ENCODE measurements at places on chromosomes 4 and X.
A peak's percentile ranks its signal among the peaks of the same experiment; 100 is the strongest.

DNA sequence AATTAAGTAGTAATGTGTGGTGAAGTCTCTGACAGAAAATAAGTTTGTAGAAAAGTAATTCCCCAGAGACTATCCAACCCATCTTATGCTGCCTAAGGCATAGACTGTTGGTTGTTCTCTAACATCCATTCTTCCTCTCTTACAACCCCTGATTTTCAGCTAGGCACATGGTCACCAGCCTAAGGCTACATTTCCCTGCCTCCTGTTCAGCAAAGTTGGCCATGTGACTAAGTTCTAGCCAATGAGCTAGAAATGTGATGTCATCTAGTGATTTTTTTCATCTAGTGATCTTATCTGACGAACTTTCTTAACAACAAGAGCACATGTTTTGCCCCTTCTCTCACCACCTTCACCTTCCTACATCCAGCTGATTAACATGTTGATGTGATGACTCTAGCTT lies 102.3 kb upstream of the S100G start:
- no peak for DNase-seq

GRCh38 chr4:54954656-54955388 lies 170.6 kb downstream of the KDR start:
- DNase-seq: no peak

DNA sequence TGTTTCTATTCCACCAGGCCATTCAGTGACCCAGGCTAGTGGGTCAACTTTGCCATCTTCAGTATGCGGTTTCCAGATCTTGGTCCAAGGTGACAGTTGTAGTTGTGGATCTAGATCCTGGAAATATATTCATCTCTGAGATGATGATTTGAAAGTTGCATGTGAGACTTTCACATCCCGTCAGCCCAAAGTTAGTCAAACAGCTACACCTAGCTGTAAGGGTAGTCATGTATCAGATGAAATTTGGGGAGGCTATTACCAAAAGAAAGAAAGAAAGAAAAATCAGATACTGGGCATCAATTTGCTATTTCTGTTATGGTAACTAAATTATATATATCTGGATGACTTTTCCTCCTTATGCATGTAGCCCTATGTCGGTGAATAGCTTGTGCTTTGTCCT lies 259.4 kb upstream of the ARX start:
- no peak for DNase-seq

DNA sequence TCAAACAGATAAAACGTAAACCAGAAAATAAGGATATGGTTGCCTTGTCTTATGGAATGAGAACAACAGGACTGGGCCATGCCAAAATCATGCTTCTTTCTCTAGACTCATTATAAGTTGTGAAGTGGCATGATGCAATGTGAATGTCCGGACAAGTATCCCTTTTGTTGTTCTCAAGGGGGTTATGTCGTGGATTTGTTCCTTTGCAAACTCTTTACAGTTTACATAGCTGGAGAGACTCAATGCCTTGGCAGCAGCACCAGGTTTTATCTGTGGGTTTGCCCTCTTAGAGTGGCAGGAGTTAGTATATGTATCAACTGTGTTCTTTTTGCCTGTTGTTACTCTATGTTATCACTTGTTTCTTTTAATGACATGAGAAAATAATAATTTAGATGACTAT lies 41.4 kb downstream of the SPRY1 start:
- DNase-seq: no peak

GRCh38 chrX:129360175-129360574 lies 163.1 kb downstream of the SMARCA1 start:
- DNase-seq: peak; percentile 42

DNA sequence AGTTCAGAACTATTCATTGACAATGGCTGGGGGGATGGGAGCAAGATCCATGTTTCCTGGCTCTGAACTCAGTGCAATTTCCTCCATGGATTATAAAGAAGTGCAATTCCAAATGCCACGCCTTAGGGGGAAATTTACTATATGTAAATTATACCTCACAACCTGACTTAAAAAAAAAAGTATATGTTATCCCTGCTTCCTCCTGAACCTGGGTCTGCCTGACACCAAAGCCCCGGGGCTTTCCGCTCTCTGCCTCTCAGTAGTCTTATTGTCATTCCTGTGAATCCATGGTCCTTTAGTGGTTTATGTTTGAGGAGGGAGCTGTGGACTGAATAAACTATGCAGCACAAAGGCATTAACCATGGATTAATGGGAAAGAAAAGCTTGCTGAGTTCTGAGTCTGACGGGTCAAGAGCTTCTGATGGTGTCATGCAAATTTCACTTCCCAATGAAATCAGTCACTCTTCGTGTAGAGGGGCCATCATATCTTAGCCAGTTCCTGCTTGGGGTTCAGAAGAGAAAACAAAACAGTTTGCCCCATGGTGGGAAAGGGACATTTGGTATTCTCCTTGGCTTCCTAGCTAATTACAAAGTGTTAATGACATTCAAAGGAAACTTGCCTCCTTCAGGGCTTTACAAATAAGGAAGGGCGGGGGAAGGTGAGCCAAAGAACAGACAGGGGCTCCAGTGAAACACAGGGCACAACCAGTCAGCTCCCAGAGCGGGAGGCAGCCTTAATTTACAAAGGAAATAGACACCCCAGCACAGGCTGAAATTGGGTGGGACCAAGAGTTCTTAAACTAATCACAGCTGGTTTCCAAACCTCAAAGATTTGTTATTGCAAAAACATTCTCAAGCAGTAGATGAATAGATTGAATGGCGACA lies 14.3 kb downstream of the FAM9C start:
- no peak for DNase-seq

GRCh38 chrX:110145854-110146253 lies 142.9 kb downstream of the TMEM164 start:
- peak; percentile 6 for DNase-seq

DNA sequence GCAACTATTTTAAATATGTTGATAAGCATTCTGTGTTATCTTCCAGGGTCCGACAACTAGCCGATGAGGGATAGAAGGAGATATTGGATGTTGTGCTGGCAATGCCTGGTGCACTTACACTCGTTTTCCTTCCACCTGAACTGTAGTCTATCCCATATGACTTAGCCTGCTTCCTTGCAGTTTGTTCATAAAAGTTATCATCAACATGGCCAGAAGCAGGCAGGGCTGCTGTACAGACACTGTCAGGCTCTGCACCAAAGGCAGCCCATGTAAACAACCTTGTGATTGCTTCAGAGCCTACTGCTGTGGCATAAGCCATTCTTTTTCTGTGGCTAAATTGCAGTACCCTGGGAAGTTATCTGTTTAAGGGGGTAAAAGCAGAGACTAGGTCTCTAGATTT lies 1.6 kb downstream of the MAPK10 start:
- no peak for DNase-seq

- peak; percentile 81 for DNase-seq
These were observed at the start of gene GPAT3 for GRCh38 chr4:83535520-83536361. TSS of gene GPAT3 (plus strand) at chr4:83536108. CDS start at chr4:83536623, 515 bp downstream.

- DNase-seq: no peak
These were observed 119.2 kb upstream of the STIM2 start for GRCh38 chr4:26741491-26741871.

GRCh38 chrX:109660435-109661143 lies 35.6 kb upstream of the KCNE5 start:
- DNase-seq: no peak

- no peak for DNase-seq
These were observed 206.9 kb downstream of the GLUD2 start for GRCh38 chrX:121254336-121254735.

- no peak for DNase-seq
These were observed 30.6 kb downstream of the SUPT20HL2 start for GRCh38 chrX:24283127-24283794.

- DNase-seq: no peak
These were observed 50.9 kb downstream of the BEND4 start for GRCh38 chr4:42101446-42101975.

- peak; percentile 6 for DNase-seq
These were observed 65.0 kb downstream of the SCD5 start for GRCh38 chr4:82733636-82734035.

DNA sequence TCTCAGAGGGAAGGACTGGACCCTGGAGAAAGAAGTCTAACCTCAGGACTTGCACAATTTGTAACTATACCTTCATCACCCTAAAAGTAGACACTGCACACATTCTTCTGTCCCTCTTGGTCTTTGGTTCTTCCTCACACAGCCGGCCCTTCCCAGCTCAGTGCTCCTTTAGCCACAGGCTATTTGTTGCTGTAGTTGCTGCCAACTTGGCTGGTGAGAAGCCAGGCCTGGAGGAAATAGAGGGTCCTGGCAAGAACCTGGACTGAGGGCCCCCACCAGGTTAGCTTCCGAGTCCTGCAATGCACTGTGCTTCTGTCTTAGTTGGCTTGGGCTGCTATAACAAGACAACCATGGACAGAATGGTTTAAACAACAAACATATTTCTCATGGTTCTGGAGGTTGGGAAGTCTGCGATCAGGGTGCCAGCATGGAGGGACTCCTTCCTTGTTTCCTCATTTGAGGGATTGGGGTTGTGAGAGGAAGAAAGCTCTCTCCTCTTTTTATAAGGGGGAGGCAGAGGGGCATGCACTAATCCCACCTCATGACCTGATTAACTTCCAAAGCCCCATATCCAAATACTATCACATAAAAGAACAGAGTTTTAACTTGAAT lies 4.4 kb upstream of the FGF5 start:
- DNase-seq: no peak

GRCh38 chr4:16508968-16509367 lies 282.7 kb upstream of the TAPT1 start:
- DNase-seq: no peak

DNA sequence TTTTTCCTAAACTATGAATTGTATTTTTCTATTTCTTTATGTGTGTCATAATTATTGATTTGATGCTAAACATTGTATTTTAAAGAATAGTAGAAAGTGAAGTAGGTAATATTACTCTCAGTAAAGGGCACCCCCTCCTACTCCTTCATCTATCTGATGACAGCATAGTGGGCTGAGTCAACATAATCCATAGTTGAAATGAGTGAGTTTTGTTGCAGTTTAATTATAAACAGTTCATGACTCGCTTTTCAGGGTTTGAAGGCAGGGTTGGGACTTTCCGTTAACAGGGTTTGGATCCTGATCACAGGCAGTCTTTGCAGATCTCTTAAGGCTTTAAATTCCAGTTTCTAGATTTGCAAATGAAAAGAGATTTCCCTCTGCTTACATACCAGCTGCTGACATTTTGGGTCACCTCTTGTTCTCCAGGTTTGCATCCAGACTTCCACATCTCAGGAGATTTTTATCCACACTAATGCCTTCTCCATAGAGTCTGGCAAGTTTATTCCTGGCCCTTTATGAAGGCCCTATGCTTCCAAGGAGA lies 54.0 kb upstream of the TACR3 start:
- DNase-seq: no peak

DNA sequence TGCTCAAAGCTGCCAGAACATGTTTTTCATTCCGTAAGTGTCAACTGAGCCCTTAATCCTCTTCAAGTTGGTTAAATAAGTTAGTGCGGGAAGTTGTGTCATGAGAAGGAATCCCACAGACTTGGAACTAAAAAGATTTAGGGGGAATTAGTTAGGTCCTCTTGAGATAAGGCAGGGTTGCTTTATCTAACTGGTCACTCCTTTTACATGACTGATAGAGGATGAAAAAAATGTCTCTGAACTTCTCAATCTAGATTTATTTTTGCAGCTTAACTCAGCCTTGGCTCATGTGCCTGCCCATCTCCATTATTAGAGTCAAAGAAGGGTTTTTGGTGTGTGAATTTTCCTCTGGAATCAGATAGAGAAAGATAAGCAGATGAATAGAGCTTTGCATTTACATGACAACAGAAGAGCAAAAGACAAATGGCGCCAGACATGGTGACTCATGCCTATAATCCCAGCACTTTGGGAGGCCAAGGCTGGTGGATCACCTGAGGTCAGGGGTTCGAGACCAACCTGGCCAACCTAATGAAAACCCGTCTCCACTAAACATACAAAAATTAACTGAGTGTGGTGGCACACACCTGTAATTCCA lies 882.9 kb downstream of the RPA4 start:
- DNase-seq: no peak

GRCh38 chr4:80007745-80008149 lies 65.3 kb downstream of the ANTXR2 start:
- DNase-seq: no peak

DNA sequence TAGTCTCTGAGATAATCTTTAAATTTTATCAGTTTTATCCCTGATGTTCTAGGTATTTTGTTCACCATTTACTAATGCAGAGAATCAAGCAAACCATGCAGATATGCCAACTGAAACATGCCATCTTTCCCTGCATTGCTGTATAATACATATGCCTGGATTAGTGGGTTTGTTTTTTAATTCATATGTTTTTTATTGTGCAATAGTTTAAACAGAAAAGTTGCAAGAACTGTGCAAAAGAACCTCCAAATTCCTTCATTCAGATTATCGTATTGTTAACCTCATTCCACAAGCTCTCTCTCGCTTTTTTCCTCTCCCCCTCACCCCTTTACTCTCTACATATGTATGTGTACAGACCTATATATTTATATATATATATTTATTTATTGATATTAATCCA lies 244.6 kb downstream of the NKX6-1 start:
- DNase-seq: no peak

DNA sequence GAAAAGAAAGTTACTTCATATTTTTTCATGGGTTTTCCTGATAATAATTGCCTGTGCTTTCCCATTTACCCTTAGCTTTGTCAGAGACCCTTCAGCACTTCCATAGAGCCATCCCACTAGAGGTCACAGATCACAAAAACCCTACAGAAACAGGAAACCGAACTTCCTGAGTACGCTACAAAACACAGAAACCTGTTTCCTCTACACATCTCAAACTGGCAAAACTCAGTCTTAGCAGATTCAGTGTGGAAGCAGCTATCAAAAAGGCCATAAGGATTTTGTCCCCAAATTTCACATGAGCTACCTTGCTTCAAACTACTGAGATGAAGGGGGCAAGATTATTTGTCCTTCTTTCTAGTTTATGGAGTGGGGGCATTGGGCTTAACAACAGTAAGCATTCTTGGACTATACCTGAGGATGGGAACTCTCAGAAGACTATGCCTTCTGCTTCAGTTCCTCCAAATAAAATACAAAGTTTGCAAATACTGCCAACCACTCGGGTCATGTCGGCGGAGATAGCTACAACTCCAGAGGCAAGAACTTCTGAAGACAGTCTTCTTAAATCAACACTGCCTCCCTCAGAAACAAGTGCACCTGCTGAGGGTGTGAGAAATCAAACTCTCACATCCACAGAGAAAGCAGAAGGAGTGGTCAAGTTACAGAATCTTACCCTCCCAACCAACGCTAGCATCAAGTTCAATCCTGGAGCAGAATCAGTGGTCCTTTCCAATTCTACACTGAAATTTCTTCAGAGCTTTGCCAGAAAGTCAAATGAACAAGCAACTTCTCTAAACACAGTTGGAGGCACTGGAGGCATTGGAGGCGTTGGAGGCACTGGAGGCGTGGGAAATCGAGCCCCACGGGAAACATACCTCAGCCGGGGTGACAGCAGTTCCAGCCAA lies at the start of gene MMRN1:
Gene MMRN1, plus strand, starts transcription at position 206 of the 902 bp plus-strand sequence. Its CDS starts 118 bp downstream, at position 324.
- DNase-seq: no peak

GRCh38 chrX:45714866-45715265 lies 514.2 kb upstream of the DIPK2B start:
- peak; percentile 12 for DNase-seq

GRCh38 chr4:57282933-57283310 lies 172.7 kb upstream of the IGFBP7 start:
- no peak for DNase-seq

- DNase-seq: no peak
These were observed 43.0 kb upstream of the SH3RF1 start for GRCh38 chr4:169313732-169314131.

Data from activated T-cell treated with anti-CD3 and anti-CD28 coated beads, Interleukin-2, amount 50 U/mL, for 72 hours (primary cell).